ENCODE measurements at places on chromosomes 4 and X.

GRCh38 chr4:164765833-164766232, 11.9 kb downstream of the SMIM31 start:
- no peak for DNase-seq

GRCh38 chr4:184680698-184681097, 31.2 kb downstream of the PRIMPOL start:
- DNase-seq, result no peak

- DNase-seq, result no peak
These were observed 614.0 kb downstream of the STIM2 start for GRCh38 chr4:27474691-27475090.

GRCh38 chr4:62881210-62881609, 1528.0 kb downstream of the TECRL start:
- DNase-seq, result no peak

GRCh38 chrX:123121241-123121640, 62.8 kb upstream of the GRIA3 start:
- no peak for DNase-seq

GRCh38 chr4:113684534-113685091, 76.9 kb downstream of the CAMK2D start:
- no peak for DNase-seq

- DNase-seq, result no peak
These were observed 19.9 kb upstream of the PPP3CA start for GRCh38 chr4:101367201-101367600.

DNA sequence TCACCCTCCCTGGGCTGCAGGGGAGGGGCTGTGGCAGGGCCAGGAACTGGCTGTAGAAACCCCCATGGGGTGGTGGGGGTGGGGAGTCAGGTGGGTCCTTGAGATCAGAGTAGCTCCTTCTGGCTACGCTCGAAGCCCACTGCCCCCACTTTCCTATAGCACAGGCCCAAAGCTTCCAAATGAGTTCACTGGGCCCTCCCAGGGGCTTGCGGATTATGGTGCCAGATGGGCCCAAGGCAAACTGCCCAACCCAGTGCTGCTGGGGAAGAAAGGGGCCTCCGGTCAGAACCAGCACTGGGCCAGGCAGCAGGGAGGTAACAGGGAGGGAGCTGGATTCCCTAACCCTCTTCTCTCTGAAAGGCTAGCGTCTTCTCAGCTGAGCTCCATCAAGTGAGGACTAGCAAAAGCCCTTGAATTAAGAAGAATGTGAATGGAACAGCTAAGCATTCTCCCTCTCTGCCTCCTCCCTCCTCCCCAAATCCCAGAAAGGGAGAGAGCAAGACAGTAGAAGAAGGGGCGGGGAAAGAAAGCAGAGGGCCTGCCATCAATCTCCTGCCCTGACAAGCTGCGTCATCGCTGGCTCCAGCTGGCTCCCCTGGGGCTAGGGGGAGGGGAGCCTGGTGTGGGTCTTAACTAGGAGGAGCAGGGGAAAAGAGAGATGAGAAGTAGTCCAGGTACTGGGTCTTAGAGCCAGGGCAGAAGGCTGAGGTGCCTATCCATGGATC, 34.7 kb downstream of the FRMPD3 start:
- no peak for DNase-seq

DNA sequence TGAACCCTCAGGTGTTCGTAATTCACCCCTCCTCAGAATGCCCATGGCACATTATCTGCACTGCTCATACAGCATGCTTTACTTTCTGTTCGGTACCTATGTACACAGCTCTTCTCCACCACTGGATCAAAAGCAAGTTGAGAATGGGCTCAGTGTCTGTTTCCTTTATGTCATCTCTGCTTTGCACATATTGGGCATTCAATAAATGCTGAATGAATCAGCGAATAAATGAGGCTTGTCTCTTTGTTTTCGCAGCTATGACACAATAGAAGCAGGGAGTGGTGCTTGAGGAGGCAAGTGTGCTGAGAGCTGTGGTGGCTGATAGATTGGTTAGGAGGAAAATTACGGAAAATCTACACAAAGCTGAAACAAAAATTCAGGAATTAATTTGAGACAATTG, 109.1 kb upstream of the VMA21 start:
- DNase-seq, result no peak

DNA sequence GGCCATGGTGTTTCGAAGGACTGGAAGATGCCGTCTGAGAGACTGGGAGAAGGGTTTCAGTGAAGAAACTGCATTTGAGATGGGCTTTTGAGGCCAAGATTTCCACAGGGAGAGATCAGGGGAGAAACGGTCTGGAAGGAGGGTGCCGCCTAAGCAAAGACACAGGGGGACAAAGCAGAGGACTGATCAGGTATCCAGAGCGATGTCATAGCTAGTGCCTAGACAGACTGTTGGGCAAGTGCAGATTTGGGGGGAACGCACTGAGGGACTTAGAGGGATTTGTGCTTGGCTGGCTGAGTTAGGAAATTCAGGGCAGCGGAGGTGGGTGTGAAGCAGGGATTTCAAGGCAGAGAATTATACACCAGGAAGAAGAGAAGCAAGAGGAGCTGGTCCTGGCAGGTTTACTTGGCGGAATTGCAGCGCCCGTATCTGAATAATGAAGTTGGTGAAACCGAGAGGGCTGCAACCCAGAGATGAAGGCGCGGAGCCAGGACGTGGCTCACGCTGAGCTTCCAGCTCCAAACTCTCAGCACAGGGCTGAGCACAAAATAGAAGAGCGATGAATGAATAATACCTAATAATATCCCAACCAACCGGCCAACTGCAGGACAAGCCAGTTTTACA, 106.9 kb downstream of the MAML3 start:
- no peak for DNase-seq

DNA sequence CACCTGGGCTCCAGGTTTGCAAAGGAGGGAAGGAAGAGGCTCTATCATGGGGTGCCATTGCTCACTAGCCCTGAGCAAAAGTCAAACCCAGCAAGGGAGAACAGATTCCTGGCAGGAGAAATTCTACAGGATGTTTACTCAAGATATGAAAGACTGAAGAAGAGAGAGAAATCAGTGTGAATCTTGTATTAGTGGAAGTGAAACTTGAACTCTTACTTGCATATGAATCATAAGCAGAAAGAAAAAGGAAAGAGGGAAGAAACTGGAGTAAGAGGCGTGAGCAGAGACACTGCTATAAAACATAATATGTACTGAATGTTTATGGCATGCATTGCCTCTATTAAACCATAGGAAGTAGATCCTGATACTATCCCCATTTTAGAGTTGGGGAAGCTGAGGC, 60.9 kb downstream of the C4orf46 start:
- DNase-seq, result no peak

GRCh38 chr4:67928546-67928945, 34.7 kb downstream of the TMPRSS11A start:
- no peak for DNase-seq

GRCh38 chr4:181138116-181138515, 1105.1 kb upstream of the TENM3 start:
- DNase-seq, result no peak

GRCh38 chr4:139208404-139208945, 31.5 kb upstream of the ELF2 start:
- no peak for DNase-seq

DNA sequence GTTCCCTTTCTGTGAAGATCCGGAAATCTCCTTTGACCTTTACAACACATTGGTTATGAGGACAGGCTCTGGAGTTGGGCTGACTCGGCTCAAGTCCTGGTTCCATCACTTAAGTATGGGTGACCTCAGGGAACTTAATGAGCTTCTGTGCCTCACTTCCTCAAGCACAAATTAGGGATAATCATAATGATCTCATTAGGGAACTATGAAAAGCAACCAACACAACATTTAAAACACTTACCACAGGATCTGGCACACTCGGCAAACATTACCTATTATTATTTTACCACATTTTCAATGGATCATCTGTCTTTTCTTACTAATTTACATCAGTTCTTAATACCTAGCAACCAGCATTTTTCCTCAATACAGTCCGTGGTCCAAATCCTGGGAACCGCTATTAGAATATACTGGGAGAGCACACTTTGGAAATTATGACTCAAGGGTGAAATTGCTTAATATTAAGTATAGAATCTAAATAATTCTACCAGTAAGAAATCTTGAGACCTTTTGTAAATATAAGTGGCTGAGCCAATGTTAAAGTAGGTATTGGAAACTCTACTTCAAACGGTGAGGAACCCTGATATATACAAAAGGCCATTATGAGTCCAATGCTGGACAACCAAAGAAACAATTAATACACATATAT, 19.6 kb downstream of the ADGRA3 start:
- DNase-seq, result no peak

GRCh38 chr4:67436742-67437141, 108.6 kb downstream of the CENPC start:
- no peak for DNase-seq

GRCh38 chr4:154566639-154567204, 3.9 kb downstream of the FGB start:
- DNase-seq, result no peak

DNA sequence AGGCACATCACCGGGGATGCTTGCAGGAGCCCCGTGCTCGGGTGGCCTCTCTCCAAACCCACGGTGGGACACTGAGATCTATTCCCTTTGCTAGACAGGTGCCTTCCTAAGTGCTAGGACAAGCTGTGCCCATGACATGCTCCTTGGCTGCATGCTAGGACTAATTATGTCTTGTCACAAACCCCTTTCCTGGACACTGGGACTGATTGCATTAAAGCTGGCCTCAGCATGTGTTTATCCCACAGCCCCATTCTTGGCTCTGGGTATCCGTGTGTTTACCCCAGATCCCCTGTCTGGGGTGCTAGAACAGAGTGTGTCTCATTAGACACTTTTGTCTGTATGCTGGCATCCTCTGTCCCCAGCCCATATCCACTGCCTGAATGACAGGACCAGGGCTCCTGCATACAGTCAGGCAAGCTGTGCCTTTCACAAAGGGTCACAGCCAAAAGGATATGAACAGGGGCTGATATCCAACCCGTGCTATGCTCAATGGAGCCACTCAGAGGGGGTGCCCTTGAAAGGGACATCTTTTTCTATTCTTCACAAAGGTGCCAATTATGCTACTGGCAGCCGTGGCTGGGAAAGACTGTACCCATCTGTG, 9.2 kb upstream of the IQSEC2 start:
- no peak for DNase-seq

All from activated CD4-positive, alpha-beta T cell treated with anti-CD3 and anti-CD28 coated beads, Interleukin-2, amount 50 U/mL, for 1 hour (primary cell).